Keratinocyte (primary cell): ENCODE measurements at places on chromosomes 1 and 21.

GRCh38 chr1:12327566-12327965 is 97.7 kb downstream of the VPS13D start:
- H3K27me3 ChIP-seq = no peaks in the 10 kb centered on the region
- no peaks in the 10 kb centered on the region for H3K4me1 ChIP-seq
- H3K27ac ChIP-seq = no peak overlapping the region
- H3K36me3 ChIP-seq = no peaks in the 10 kb centered on the region

DNA sequence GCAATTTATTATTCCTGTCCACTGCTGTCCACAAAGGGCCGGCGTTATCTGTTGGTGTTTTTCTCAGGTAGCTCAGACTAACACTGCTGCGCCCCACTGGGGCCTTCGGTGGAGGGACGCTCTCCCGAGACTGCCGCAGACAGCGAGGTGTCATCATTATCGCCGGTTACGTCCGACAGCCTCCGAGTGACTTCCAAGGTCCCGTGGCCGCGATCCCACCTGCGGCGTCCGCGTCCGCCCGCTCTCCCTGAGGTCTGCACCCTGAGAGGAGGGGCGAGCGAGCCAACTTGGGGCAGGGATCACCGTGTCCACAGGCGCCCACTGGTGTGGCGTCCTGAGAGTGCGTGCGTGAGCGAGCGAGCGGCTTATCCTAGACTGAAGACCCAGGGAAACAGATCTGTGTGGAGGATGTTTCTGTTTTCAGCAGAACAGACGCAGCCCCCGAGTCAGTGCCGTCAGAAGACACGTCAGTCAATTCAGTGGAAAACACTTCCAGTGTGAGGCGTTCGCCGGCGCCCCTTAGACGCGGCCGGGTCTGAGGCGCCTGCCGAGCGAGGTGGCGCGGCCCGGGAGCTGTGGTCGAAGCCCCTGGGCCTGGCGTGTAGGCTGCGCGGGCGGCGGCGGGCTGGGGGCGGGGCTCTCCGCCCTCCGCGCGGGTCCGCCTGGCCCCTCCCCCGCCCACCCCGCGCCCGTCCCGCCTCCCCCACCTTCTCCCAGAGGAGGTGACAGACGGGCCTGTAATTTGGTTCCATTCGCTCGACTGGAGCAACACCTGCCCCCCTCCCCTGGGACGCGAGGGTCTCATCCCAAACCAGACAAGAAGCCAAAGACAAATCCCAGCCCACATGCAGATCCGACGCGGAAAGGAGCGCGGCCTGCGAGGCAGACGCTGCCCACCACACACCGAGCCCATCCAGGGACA is 12.6 kb downstream of the NHLH2 start:
- peaks cover 28% of the 10 kb centered on the region for H3K4me1 ChIP-seq
- DNase-seq = no peak
- H3K36me3 ChIP-seq = no peaks in the 10 kb centered on the region
- no peak overlapping the region for H3K4me3 ChIP-seq
- H3K27me3 ChIP-seq = no peaks in the 10 kb centered on the region
- peak overlapping the region; percentile 71 for H3K27ac ChIP-seq

- no peak overlapping the region for H3K4me3 ChIP-seq
- H3K27ac ChIP-seq = no peak overlapping the region
- H3K36me3 ChIP-seq = no peaks in the 10 kb centered on the region
- H3K4me1 ChIP-seq = no peaks in the 10 kb centered on the region
- no peak for DNase-seq
- peaks cover 2% of the 10 kb centered on the region for H3K27me3 ChIP-seq
Observed at GRCh38 chr1:233554037-233554436, 59.9 kb upstream of the KCNK1 start.

DNA sequence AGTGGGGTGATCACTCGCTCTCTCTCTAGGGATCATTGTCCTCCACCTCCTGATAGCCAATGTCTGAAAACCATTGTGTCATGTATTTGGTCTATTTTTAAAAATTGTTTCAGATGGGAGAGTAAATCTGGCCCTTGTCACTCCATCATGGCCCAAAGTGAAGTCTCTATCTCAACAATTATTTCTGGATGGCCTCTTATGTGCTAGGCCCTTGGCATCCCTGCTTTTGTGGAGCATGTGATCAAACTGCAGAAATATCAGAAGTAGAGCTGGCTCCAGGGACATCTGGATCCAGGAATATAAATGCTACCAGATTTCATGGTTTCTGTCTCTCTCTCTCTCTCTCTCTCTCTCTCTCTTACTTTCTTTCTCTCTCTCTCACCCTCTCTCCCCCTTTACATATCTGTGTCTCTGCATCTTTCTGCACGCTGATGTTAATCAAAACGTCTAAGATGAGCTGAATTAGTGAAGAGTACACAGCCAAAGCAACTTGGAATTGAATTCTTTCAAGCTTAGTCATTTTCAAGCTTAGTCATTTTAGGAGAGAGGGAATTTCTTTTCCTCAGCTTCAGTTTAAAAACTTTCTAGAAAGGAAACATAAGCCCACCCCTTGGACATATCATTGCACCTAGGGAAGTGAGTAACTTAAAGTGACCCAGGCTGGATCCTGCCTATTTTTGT is 47.4 kb upstream of the DOCK7 start:
- H3K4me3 ChIP-seq = no peak overlapping the region
- peaks cover 4% of the 10 kb centered on the region for H3K4me1 ChIP-seq
- no peaks in the 10 kb centered on the region for H3K27me3 ChIP-seq
- H3K27ac ChIP-seq = no peak overlapping the region
- no peaks in the 10 kb centered on the region for H3K36me3 ChIP-seq
- DNase-seq = no peak

DNA sequence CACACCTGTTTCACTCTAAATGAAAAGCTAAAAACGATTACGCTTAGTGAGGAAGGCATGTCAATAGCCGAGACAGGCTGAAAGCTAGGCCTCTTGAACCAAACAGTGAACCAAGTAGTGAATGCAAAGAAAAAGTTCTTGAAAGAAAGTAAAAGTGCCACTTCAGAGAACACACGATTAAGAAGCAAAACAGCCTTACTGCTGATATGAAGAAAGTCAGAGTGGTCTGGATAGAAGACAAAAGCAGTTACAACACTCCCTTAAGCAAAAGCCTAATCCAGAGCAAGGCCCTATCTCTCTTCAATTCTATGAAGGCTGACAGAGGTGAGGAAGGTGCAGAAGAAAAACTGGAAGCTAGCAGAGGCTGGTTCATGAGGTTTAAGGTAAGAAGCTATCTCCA is 130.7 kb downstream of the SIPA1L2 start:
- no peak for DNase-seq
- H3K36me3 ChIP-seq = no peaks in the 10 kb centered on the region
- no peaks in the 10 kb centered on the region for H3K27me3 ChIP-seq
- H3K4me1 ChIP-seq = no peaks in the 10 kb centered on the region
- H3K27ac ChIP-seq = no peak overlapping the region
- H3K4me3 ChIP-seq = no peak overlapping the region

DNA sequence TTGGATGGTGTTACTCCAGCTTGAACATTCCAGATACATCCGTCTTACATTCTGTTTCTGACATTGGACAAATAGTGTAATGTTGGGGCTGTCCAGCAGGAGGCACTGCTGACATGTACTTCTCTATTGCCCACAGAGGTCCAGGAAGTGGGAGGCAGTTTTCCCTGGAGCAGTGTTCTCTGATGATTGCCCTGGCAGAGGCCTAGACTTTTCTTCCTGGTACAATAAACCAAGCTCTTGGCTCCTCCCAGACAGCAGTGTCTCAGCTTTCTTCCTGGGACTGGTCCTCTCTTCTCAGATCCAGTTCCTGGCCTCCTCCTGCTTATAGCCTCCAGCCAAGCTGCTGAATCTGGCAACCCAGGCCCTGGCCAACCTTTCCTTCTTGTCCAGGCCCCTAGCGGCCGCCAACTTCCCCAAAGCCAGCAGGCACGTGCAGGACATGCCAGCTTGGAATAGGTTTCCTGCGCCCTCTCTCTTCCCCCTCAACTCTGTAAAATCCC is 14.9 kb upstream of the IFNLR1 start:
- peak overlapping the region; percentile 41 for H3K27ac ChIP-seq
- H3K4me3 ChIP-seq = no peak overlapping the region
- peak; percentile 90 for DNase-seq
- H3K36me3 ChIP-seq = no peaks in the 10 kb centered on the region
- H3K4me1 ChIP-seq = peaks cover 36% of the 10 kb centered on the region
- no peaks in the 10 kb centered on the region for H3K27me3 ChIP-seq

- H3K27ac ChIP-seq = no peak overlapping the region
- peaks cover 8% of the 10 kb centered on the region for H3K27me3 ChIP-seq
- no peak overlapping the region for H3K4me3 ChIP-seq
- no peak for DNase-seq
- H3K36me3 ChIP-seq = no peaks in the 10 kb centered on the region
Observed at GRCh38 chr1:7015022-7015421, 229.8 kb downstream of the CAMTA1 start.

- H3K36me3 ChIP-seq = no peaks in the 10 kb centered on the region
- H3K27ac ChIP-seq = no peak overlapping the region
- H3K4me3 ChIP-seq = no peak overlapping the region
- no peaks in the 10 kb centered on the region for H3K27me3 ChIP-seq
Observed at GRCh38 chr1:42736152-42736551, 3.9 kb downstream of the CLDN19 start.

DNA sequence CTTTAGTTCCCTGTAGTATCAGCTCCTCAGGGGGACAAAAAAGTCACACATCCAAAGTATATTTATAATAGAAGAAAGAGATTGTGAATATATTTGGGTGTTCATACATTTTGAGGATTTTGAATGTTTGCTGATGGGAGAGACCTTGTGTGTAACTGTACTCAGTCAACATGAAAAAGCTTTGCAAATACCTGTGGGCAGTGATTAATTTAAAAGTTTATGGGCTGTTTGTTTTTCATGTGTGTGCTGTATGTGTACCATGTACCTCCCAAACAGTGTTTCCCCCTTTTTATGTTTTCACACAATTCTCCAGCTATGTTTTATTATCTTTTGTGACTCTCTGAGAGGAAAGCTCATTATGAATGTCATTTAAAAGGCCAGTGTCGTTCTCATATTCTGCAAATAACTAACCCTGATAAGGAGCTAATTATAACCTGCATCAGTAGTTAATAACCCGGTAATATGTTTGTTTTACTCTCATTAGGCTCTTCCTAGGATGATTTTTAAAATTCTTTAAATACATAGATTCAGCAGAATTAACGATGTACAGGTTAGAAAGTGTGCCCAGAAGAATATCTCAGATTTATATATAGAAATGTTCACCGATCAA is 271.5 kb downstream of the NFIA start:
- H3K27me3 ChIP-seq = no peaks in the 10 kb centered on the region
- H3K4me3 ChIP-seq = no peak overlapping the region
- no peak overlapping the region for H3K27ac ChIP-seq
- peaks cover 3% of the 10 kb centered on the region for H3K36me3 ChIP-seq

DNA sequence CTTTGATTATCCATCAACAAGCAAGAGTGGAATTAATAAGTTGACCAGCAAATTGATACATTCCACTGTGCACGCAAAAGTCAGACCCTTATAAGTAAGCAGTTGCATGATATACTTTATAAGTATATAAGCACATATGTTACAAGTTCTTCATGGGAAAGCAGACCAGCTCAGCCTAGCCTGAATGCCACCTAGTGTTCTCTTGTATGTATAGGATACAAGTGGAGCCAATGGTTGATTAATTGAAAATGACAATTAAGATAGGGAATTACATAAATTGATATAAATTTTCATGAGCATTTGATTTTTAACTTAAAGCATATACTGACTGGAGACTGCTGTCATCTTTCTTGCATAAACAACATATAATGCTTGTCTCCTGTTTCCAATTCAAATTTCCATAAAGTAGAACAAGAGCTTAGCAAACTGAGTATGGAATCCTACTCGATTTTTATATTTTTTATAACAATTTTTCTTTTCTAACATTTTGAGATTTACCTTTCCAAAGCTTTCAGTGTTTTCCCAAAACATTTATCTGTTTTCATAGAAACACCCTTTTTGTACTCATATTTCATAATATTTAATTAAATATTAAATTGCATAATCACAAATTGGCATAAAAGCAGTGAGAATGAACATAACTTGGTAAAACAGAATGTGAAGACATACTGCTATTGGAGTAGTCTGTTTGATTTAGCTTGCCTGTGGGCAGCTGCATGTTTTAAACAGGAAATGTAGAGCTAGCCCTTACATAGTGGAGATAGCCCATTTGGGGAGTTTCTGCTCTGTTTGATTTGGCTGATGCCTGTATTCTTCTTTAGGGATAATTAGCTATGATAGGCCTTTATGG is 62.8 kb downstream of the MAGI3 start:
- H3K27ac ChIP-seq = no peak overlapping the region
- no peaks in the 10 kb centered on the region for H3K36me3 ChIP-seq
- no peak for DNase-seq

- no peak overlapping the region for H3K27ac ChIP-seq
- H3K4me3 ChIP-seq = no peak overlapping the region
Observed at GRCh38 chr1:30903343-30904034, 5.1 kb downstream of the SDC3 start.

GRCh38 chr1:41618871-41619270 is 134.4 kb upstream of the EDN2 start:
- H3K4me1 ChIP-seq = peaks cover 18% of the 10 kb centered on the region
- H3K4me3 ChIP-seq = no peak overlapping the region
- H3K27ac ChIP-seq = no peak overlapping the region
- DNase-seq = no peak

GRCh38 chr1:201013991-201014815 is 9.3 kb downstream of the KIF21B start:
- H3K4me3 ChIP-seq = no peak overlapping the region
- H3K27me3 ChIP-seq = peaks cover 5% of the 10 kb centered on the region
- H3K27ac ChIP-seq = no peak overlapping the region
- DNase-seq = no peak
- H3K4me1 ChIP-seq = peaks cover 24% of the 10 kb centered on the region

DNA sequence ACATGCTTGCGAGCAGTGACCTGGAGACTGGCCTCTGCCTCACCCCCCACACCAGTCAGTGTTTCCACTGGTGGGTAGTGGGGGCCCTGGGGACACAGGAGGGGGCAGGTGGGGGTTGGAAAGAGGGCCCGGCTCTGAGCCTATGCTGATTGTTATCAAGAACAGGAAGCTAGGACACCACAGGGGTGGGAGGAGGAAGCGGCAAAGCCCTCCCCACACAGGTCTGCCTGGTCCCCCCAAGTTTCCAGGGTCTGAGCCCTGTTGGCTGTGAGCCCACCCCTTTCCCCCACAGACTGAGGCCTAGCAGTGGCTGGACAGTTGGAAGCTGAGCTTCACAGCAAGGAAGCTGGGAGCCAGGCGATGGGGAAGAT is 1.6 kb upstream of the PTPN7 start:
- no peak for DNase-seq
- H3K4me1 ChIP-seq = no peaks in the 10 kb centered on the region
- no peaks in the 10 kb centered on the region for H3K36me3 ChIP-seq
- H3K27me3 ChIP-seq = peaks cover 11% of the 10 kb centered on the region
- no peak overlapping the region for H3K4me3 ChIP-seq
- H3K27ac ChIP-seq = no peak overlapping the region
